NCI-H2081 treated with DMSO at 0.1 percent for 48 hours (cell line): ENCODE measurements at places on chromosomes 5 and 9.

DNA sequence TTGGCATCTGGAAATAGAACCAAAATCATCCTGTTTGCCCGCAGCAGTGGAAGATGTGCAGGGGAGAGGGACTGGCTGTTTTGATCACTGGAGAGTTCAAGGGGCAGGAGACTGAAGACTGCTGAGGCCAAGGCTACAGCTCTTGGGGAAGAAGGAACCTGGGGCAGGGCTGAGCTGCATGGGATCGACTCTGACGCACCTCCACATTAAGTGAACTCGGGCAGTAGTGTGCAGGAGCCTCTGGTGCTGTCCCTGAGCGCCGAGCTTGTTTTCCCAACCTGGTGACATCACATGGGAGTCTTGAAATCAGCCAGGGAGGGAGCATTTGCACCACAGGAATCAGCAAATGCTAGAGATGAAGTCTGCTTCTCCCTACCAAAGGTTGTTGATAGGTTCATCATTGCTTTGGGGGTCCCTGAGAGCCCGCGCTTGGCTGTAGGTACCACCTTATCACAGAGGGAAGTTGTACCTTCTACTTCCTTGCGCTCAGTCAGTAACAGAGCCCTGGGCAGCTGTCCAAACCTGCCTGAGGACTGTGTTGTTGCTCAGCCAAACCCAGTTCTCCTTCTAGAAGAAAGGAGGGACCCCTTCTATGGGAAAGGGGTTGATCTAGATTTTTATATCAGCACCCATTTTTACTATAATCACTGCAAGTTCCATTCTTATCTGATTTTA is 52.3 kb upstream of the CTSL start:
- no peak for DNase-seq

DNA sequence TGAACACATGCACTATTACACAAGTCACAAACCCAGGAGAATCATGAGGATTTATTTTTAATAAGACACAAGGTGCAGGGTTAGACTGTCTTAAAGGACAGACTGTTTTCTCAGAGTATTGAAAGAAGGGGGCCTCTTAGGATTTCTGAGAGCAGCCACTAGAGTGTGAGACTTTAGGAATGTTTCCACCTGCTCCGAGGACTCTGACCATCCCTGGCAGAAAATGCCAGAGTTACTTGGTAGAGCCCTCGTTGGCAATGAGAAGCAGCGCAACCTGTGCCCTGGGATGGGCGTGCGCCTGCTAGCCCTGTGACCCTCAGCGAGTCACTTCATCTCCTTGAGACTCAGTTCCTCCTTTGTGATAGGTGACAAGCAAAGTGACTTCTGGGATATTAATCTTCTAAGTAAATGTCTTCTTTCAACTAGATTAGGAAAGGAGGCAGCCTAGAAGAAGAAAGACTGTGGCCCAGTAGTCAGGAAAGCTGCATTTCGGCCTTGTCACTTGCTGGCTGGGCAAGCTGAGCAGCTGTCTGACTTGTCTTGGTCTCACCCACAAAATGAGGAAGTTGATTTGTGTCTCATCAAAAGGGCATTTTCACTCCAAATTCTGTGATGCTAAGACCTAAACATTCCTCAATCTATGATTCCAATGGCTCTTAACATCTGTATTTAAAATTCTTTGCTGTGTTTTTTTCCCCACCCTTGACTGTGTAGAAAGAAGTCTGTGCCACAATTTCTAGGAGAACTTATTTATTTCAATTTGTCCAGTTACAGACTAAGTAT is 60.5 kb downstream of the PTCD2 start:
- no peak for DNase-seq

GRCh38 chr5:172740428-172741205 is 30.4 kb downstream of the DUSP1 start:
- DNase-seq: no peak

DNA sequence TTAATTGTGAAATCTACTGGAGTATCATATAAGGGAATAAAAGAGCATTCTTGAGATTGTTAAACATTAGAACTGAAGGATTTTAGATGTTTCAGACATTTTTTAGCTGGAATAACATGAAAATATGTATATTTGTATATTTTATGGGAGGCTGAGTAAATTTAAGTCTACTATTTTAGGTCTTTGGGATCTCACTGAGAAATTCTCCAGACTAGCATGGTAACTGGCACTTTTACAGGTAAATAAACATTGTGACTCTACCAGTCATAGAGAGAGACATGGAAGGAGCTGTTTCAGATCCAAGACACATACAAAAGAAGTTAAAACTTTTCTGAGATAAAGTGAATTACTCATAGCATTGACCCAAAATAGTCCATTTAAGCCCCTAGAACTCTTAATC is 59.4 kb downstream of the NDUFAF2 start:
- no peak for DNase-seq
